ENCODE measurements at places on chromosomes 13 and 19.

DNA sequence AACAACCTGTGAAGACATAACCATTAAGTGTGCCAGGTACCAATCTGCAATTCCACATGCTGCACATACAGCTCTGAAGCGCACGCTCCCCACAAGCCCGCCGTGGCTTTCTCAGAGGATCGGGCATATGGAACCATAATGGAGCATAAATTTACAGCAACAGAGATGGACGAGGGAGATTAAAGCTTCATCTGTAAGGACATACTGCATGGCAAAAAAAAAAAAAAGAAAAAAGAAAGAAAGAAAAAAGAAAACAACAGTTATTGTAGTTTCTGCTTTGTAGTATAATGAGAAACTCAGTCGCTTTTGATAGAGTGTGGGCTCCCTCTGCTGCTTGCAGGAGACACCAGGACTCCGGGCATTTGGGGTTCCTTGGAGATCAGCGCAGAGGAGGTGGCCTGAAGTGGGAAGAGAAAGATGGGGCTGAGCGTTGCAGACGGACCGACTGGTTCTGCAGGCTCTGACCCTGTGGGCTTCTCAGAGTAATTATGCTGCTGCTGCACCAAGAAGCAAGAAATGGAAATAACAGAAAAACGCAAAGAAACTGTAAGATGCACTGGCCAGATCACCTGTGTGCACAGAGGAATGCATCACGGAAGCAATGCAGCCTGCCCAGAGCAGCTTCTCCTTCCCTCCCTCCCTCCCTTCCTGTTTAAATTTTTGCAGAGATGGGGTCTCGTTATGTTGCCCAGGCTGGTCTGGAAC is 10.8 kb upstream of the PDCD5 start:
- peak; percentile 53 for DNase-seq

- DNase-seq, result no peak
These were observed 94.3 kb upstream of the MBNL2 start for GRCh38 chr13:97127842-97128241.

DNA sequence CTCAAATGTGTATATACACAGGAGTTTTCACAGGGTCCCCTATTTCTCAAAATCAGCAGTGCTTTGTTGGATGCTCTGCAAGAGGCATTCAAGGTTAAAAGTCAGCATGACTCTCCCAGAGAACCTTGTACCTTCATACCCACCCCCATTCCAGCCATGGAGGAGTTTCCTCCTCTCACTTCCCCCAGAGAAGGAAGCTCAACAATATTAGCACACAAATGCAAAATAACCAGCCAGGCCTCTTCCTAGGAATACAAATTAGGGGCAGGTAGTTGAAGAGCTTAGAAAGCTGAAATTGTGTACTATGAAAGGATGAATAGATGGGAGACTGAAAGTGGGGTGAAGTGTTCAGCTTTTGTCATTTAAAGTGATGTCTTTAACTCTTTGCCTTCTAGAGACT is 43.8 kb downstream of the SPRY2 start:
- no peak for DNase-seq

DNA sequence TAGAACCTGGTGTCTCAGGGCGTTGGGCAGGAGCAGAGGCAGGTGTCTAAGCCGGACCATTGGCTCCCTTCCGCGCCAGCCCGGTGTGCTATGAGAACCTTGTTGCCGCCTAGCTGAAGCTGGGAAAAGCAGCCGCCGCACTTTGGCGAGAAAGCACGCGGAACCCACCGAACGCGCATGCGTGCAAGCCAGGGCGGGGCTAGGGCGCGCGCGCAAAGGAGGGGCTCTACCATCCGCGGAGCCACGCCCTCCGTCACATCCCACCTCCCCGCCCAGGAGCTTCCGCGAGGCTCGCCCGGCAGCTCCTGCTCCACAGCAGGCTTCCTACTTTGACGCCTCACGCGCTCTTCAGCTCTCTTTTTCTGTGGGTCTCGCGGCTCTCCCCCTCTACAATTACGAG is 51.3 kb downstream of the WDR87 start:
- DNase-seq, result peak; percentile 49

DNA sequence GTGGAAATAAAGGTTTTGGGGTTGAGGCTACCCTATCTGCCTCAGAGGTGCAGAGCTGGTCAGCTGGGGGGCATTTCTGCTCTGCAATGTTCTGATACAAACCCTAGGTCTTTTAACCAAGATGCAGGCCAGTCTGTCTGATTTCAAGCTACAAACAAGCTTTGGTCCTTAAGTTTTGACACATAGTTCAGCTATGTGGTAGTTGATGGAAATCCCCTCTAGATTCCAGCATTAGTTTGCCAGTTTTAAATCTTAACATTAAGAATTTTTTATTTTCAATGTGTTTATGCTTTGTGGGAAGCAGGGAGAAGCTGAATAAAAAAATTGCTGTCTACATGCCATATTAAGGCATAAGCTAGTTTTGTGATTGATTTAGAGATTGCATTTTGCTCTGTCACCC is 225.7 kb downstream of the LMO7 start:
- DNase-seq, result no peak

GRCh38 chr19:15790096-15790495 is 2.6 kb downstream of the OR10H5 start:
- DNase-seq, result no peak
